ENCODE measurements at places on chromosomes 2 and 18. TPM values are rescaled to one million over a fixed set of nuclear protein-coding genes. Genes with fewer than 3 reads are reported as not detected.

The REEP1 gene
- total RNA-seq, result 0.10 TPM

GRCh38 chr2:157264099-157264498 is 6.6 kb downstream of the GALNT5 start:
- no peak for DNase-seq

DNA sequence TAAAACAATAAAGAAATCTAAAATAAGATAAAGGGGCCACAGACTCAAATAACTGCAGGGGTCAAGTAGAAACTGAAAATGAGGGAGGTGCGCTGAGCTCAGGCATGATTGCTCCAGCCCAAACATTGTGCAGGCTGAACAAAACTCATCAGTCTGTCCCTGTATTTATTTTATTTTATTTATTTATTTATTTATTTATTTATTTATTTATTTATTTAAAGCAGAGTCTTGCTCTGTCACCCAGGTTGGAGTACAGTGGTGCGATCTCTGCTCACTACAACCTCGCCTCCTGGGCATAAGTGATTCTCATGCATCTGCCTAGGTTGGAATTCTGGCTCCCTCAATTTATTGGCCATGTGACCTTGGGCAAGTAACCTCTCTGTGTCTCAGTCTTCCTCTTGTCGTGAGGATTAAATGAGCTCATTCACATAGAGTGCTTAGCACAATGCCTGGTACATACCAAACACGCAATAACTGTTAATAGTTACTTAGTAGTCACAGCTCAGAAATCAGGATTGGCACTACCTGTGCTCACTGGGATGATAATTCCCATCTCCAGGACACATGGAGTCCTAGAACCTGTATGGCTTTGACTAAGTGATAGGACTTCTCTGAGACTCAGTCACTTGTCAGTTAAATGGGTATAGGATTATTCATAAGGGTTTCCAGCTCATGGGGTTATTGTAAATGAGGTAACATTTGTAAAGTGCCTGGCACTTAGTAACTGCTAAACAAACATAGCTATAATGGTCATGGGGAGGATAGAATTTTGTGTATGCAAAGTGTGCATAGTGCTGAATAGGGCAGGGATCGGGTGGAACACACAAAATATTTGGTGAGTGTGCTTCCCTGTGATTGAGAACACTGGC is 6.0 kb downstream of the SPEG start:
- no peak for DNase-seq

DNA sequence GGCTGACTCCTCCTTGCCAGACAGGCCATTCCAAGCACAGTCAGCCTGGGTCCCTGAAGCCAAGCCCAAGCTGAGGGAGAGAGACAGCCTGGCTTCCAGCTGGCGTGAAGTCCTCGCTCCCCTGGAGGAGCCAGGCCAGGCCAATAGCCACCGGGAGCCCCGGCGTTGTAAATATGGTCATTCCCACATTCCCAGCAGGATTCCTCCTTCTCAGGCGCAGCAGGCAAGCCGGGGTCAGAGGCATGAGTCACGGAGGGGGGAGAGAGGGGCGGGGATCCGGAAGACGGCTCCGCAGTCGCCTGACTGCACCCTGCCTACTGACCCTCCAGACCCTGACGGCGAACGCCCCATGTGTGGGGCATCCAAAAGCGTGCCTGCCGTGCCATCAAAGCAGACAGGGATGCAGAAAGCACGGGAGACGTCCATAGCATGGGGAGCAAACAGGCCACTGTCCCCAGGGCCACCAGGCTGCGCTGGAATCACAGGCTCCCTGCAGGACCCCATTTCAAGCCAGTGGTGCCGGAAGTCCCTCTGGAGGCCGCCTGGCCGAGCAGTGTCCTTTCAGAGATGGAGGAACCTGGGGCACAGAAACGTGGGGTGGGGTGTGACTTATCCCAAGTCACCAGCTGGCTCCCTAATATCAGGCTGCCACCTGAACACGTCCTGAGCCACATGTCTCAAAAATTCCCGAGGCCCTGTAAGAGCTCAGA is 48.2 kb downstream of the TWIST2 start:
- no peak for DNase-seq

The SP140 gene
- 23.1 TPM for total RNA-seq

The CRYBA2 gene
- total RNA-seq, result not detected

The CDC42EP3 gene
- total RNA-seq, result 32.3 TPM
